Hematopoietic multipotent progenitor cell treated with erythropoietin and hydrocortisone succinate and interleukin-3 and kit ligand, for 15 days (in vitro differentiated cells): ENCODE measurements at places on chromosomes 1 and 21.

DNA sequence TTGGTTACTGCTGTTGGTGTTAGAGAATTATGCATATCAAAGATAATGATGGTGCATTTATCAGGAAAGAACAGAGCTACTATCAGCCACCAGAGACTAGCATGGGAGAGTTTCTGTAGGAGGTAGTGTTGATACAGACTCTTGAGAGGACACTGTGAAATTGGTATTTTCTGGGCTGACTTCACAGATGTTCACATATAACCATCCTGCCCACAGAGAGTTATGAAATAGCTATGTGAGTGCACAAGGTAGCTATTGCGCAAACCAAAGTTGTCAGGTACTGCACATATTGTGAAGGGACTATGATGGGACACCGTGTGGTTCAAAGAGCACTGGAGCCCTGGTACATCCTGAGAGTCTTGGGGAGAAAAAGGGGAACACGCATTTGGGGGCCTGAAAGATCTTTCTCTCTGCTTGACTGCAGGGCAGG lies 1.4 kb upstream of the TLCD4 start:
- peak; percentile 82 for DNase-seq

DNA sequence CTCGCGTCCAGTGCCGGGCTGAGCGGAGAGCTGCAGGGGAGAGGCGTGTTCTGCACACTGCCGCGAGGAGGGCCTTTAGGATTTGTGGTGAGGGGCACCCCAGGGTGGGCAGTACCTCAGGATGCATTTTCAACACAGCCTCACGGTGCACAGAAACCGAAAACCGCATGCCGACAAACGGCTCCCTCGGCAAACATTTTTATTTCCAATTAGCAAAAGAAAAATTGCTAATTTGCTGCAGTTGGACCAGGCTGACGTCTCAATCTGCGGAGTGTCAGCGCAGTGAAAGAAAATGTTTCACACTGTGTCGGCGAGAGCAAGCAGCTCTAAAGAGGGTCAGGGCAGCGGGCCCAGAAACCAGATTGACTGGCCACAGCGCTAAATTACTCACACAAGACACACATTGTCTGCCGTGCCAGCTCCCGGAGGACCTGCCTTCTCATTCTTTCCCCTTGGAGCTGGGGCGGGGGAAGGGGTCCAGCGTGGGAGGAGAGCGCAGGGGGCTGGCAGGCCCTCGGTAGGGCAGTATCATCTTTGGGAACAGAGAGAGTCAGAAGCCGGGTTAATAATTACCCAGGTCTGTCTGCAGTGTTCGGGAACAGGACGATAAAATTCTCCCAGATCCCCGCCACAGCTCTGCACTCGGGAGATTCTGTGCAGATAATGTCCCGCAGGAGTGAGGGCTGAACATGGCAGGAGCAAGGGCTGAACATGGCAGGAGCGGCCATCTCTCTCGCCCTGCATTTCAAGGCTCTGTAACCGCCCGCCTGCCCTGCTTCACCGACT lies 150.2 kb downstream of the PRDM16 start:
- no peak for DNase-seq

GRCh38 chr1:117689997-117690625 lies 84.3 kb downstream of the TENT5C start:
- DNase-seq, result no peak

DNA sequence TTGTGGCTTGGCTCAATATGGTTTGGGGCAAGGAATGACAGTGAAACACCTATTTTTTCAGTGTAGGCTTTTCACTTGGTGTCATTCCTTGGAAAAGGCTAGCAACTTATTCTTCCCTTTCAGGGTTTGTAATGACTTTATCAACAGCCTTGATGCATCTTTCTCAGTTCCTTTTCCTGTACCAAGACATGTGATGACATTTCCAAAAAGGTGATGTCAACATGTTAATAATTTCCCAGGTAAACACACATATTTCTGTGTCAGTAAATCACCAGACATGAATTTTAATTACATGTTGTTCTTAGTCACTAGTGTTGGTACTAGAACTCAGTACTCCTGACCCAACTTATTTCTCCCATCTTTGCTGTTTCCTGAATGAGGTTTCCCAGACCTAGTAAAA lies 37.8 kb upstream of the RRP15 start:
- DNase-seq, result no peak

- no peak for DNase-seq
Measured at GRCh38 chr1:5620997-5621396, 371.2 kb downstream of the NPHP4 start.

DNA sequence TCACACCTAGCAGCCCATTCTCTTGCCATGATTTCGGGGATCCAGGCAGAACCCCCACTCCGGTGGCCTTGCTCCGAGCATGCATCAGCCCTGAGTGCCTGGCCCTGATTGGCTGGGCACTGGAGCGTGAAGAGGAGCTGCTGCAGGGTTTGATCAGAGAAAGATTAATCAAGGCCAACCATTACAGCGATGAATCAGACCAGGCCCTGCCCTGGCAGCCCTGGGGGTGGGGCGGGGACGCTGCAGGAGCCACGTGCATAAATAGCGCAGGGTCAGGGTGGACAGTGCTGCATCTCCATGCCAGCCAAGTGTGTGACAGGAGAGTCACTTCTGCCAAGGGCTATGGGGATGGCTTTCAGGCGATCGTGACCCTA lies 3.4 kb upstream of the FAM131C start:
- no peak for DNase-seq

- no peak for DNase-seq
Measured at GRCh38 chr21:41779659-41780058, 12.8 kb upstream of the RIPK4 start.

DNA sequence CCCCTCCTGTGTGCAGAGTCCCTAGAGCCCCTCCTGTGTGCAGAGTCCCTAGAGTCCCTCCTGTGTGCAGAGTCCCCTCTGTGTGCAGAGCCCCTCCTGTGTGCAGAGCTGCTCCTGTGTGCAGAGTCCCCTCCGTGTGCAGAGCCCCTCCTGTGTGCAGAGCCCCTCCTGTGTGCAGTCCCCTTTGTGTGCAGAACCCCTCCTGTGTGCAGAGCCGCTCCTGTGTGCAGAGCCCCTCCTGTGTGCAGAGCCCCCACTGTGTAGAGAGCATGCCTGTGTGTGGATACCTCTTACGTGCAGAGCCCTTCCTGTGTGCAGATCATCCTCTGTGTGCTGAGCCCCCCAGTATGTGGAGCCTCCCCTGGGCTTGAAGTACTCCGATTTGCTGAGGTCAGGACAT lies 8.3 kb upstream of the HES5 start:
- no peak for DNase-seq

GRCh38 chr1:225746361-225747179 lies 31.1 kb upstream of the SRP9 start:
- no peak for DNase-seq

DNA sequence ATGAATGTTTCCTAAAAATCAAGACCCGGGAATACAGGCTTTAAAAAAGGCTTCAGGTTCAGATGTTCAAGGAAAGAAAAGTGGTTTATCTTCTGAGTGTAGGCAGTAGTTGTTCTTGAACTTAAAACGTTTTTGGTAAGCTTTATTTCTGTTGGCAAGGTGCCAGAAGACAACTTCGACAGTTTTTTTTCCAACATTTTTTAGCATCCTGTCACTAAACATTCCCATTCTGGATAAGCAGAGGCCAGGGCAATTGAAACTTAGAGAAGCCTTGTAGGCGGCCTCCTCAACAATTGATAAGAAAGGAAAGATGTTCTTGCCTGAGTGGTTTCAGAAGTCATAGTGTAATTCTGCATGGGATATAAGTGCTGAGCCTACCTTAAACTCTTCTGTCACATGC lies 66.7 kb downstream of the PATJ start:
- peak; percentile 6 for DNase-seq

GRCh38 chr1:161946071-161946987 lies 77.3 kb downstream of the OLFML2B start:
- no peak for DNase-seq

- no peak for DNase-seq
Measured at GRCh38 chr1:94068096-94068998, 52.6 kb downstream of the ABCA4 start.

GRCh38 chr1:52669696-52670095 lies 28.5 kb downstream of the COA7 start:
- DNase-seq, result no peak

GRCh38 chr1:169576241-169576934 lies 9.9 kb downstream of the F5 start:
- no peak for DNase-seq

DNA sequence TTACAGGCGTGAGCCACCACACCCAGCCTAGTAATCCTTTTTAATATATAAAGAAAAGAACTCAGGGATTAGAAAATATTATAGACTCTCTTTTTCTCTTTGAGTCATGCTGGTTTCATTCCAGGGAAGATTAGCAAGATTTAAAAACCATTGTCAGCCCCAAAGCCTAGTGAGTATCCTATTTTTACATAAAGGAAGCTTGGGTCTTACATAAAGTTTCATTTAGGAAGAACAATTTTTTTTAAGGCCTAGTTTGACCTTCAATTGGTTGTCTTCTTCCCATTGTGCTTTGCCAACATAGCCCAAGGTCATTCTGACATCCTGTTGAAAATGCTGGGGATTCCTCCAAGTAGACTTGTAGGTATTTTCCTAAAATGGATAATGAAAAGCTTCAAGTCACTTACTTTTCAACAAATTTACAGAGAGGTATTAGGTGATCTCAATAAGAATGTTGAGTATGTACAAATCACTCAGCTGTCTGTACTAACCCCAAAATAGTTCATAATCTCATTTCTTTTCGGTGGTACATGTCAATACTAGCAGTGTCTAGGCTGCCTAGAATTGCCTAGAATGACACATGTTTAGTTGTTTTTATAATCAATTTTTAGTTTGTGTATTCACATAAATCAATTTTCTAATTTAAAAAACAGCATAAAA lies 4.3 kb upstream of the KIF14 start:
- DNase-seq, result no peak
